ENCODE measurements at places on chromosomes 2 and 18. TPM values are rescaled to one million over a fixed set of nuclear protein-coding genes. Genes with fewer than 3 reads are reported as not detected.
A peak's percentile ranks its signal among the peaks of the same experiment; 100 is the strongest.

The SAG gene
- 0.69 TPM for total RNA-seq

The LIPG gene
- 0.18 TPM for total RNA-seq

The LRRC30 gene
- total RNA-seq, result not detected

The PTCD3 gene
- total RNA-seq, result 108 TPM

The NDC80 gene
- total RNA-seq, result 38.8 TPM

The ERFE gene
- total RNA-seq, result not detected

The CCBE1 gene
- 0.08 TPM for total RNA-seq

The VAMP5 gene
- 21.8 TPM for total RNA-seq

GRCh38 chr2:64586883-64587481 is 62.9 kb downstream of the AFTPH start:
- DNase-seq, result no peak

GRCh38 chr2:136407952-136408318 is 290.0 kb upstream of the CXCR4 start:
- DNase-seq, result no peak

DNA sequence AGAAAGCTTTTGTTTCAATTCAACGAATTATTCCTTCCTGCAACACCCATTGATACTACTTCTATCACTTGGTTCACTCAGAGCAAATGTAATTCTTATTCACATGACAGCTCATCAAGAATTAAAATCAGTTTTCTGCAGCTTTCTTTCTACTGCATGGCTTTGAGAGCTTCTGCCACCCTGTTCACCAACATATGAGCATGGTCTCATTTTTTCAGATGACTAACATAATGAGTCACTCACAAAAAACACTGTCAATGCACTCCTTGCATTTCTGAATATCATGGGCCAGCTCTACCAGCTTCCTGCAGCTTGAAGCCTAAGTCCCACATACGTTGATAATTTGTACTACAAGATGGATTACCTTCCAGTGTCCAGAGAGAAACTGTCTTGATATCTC is 342.9 kb downstream of the LRATD1 start:
- DNase-seq, result no peak

DNA sequence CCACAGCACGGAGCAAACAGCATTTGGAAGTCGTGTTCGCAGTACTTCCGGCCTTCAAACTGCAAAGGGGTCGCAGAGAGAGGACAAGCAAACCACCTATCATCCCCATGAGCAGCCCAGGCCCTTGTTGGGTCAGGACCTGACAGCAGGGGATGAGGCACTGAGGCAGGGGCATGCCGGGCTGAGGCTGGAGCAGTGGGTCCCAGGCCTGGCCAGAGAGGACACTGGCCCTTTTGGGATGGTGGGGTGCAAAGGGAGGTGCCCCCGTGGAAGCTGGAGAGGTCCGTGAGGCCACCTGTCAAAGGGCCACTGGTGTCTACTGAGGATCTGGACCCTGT is 8.9 kb downstream of the GPR17 start:
- DNase-seq, result no peak

- no peak for DNase-seq
These were observed 2.9 kb downstream of the IL18R1 start for GRCh38 chr2:102358496-102358895.

- no peak for DNase-seq
These were observed 155.9 kb upstream of the CAPN13 start for GRCh38 chr2:30963184-30963583.

DNA sequence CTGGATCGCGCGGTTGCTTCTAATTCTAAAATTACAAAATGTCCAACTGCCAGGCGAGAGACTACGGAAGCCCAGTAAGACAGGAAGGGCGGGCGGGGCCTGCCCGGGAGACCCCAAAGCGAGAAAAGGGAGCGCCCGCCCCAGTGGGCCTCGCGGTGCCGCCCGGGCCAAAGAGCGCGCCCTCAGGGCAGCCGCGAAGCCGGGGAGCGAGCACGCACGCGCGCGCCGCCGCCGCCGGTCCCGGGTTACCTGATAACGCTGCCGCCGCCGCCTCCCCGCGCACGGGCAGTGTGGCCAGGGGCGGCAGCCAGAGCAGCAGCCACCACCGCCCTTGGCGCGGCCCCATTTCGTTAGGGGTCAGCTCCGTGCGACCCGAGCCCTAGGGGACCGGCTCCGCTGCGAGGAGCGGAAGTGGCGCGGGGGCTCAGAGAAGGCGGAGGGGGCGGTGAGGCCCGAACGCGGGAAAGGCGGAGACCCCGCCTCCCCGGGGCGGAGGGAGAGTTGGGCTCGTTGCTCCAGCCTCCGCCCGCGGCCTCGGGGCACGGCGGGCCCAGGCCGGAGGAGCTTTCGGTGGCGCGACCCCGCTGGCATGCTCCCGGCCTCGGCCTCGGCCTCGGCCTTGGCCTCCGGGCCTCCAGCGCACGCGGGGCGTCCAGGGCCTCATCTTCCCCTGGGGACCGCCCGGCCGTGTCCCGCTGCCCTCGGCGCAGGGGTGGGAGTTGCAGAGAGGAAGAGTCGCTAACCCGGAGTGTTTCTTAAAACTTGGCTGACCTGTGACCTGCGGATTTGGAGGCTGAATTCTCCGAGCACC is at the start of gene NEMP2:
NEMP2 (minus strand) TSS at position 413 of the 811 bp plus-strand sequence; CDS start at position 346, 67 bp downstream.
- no peak for DNase-seq

GRCh38 chr2:129791712-129792111 is 187.8 kb upstream of the RAB6C start:
- DNase-seq, result no peak

DNA sequence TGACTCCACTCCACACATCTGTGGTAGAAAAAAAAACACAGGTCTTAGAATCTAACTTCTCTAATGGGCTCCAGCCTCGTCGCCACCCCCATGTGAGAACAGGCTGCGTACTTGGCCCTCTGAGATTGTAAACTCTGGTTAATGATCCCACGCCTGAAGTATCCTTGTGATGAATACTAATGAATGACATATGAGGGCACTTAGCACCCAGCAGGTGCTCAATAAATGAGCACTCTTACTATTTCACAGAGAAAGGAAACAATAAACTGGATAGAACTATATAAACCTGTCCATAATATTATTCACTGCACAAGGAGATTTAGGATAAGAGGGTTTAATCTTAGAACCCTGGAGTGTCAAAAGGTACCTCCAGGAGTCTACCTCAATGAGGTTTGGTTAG is 310.1 kb upstream of the HNRNPA3 start:
- no peak for DNase-seq

DNA sequence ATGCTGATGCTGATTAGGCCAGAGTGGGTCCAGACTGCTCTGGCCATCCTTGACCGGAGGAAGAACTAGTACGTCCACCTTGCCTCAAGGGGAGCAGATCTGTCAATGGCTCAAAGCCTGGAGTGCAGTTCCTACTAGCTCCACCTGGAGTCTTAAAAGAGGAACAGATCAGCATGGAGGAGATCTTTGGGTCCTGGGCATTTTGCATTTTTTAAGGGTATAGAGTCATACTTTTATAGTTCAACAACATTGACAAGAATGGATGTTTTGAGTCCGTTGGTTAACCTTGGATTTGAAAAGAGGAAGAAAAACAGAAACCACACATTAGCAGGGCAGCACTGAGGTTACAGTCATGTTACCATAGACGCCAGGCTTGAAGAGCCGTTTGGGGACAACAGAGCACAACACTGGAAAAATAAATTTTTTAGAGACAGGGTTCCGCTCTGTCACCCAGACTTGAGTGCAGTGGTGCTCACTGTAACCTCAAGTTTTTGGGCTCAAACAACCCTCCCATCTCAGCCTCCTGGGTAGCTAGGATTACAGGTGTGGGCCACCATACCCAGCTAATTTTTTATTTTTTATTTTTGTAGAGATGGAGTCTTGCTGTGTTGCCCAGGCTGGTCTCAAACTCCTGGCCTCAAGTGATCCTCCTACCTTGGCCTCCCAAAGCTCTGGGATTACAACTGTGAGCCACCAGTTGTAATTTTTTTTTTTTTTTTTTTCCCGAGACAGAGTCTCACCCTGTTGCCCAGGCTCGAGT is 78.5 kb downstream of the PRKCE start:
- DNase-seq, result peak; percentile 88
